NCI-H1436 (cell line): ENCODE measurements at places on chromosomes 7 and 10.

DNA sequence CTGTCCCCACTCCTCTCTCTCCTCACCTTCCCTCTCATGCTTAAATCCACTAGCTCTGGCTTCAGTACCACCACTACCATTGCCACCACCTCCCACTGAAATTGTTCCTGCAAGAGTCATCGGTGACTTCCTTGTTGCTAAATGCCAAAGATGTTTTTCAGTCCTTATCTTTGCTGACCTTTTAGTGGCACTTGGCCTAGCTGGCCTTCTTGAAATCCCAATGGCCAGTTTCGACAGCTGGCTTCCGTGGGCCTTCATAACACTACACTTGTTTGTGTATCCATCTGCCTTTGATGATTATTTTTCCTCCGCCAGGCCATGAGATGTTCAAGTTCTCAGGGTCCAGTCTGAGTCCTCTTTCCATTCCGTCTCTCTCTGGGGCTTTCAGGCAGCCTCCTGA, 118.2 kb upstream of the NANOS1 start:
- no peak for DNase-seq

DNA sequence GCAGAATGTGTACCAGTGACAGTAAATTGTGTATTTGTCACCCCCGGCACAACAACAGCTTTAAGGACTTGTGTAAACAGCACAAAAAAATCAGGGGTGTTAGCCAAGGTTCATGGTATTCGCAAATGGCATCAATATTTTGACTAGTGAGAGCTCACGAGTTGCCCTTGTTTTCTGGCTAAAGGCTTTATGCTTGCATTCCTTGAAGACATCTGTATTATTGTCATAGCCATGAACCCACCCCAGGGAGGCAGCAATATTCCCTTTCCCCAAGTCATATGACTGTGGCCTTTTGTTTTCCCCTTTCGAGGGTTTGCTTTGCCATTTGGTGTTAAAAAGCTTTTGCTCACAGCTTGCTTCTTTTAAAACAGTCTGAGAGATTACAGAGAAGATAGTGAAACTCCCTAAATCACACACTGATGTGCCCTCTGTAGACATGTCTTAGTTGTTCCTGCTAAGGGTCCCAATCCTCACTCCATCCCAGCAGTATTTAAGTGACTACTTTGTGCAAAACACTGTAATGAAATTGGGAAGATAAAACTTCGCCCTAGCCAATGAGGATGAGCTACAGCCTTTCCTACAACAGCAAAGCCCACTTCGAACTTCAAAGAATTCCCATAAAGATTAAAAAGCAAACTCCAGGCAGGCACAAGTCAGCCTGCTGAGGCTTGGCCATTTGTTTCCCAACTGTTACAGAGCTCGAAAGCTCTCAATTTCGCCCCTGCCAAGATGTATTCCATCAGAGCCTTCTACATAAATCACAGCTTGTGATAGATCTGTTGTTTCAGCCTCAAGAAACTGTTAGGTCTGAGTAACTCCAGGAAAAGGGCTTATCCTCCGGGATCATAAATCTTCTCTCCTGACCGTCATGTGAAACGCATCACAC, 172.3 kb downstream of the ADAM12 start:
- DNase-seq: no peak

- DNase-seq: no peak
These were observed 54.4 kb downstream of the MCMBP start for GRCh38 chr10:119817991-119818888.

DNA sequence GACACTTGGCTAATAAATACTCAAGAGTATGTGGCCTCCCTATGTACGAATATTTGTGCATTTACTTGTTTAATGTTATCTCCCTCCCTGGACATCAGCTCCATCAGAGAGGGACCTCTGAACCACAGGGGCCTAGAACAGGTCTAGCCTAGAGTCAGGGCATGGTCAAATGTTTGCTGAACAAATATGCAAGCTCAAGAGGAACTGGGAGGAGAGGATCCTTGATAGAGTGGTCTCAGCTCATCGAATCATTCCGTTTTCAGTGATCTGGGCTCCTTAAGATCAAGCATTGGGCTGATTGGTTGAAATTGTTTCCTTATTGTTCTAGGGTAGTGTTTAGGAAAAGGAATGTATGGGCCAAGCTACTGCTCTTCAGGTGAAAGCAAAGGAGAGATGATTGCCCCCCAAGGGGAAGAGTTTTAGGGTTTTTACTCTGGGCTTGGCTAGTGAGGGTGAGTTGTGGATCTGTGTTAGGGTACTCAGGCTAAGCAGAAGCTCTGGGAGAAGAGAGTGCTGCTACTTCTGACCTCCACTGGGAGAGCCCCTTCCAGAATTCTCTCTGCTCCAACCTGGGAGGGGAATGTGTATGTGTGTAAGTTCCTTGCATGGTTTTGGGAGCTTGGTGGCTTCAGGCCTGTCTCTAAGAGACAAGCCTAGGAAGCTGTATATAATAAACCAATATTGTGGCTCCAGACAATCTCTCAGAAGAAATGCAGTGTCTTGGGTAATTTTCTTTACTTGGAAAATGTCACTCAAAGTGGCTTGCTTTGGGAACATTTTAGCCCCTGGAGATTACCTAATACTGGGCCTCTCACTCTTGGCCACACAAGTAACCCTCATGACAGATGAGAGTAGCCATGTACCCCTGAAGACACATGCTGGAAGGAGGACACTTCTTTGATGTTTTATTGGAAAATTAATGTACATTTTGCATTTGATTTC, 110.0 kb downstream of the EMX2 start:
- DNase-seq: no peak

GRCh38 chr10:13853854-13854253, 267.1 kb downstream of the PRPF18 start:
- DNase-seq: no peak

DNA sequence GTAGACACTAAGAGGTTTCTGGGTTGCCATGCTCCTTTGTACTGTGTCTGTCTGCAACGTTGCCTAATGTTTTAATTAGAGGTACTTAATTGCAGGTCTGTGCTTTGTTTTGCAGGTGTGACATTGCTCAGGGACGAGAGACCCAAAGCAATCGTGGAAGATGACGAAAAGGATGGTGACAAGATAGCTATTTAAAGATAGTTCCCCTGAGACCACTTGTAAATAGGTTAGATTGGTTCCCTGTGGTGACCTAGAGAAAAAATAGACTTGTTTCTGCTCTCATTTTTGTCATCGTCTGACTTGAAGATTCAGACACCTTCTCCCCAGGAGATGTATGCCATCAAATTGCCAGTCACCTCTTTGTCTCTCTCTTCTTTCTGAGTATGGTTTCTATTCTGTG, 20.1 kb downstream of the PPP1R17 start:
- no peak for DNase-seq

- no peak for DNase-seq
These were observed 137.3 kb downstream of the TCF7L2 start for GRCh38 chr10:113087165-113088029.
